Keratinocyte (primary cell): ENCODE measurements at places on chromosomes 16 and 17.
A peak's percentile ranks its signal among the peaks of the same experiment; 100 is the strongest.

- DNase-seq = no peak
- H3K4me1 ChIP-seq = no peaks in the 10 kb centered on the region
- no peaks in the 10 kb centered on the region for H3K27me3 ChIP-seq
- H3K27ac ChIP-seq = no peak overlapping the region
- H3K36me3 ChIP-seq = no peaks in the 10 kb centered on the region
- no peak overlapping the region for H3K4me3 ChIP-seq
Measured at GRCh38 chr17:39794249-39794970, 56.7 kb downstream of the GRB7 start.

GRCh38 chr16:22670044-22670536 lies 143.9 kb upstream of the HS3ST2 start:
- DNase-seq = no peak
- H3K4me3 ChIP-seq = no peak overlapping the region
- H3K4me1 ChIP-seq = no peaks in the 10 kb centered on the region

DNA sequence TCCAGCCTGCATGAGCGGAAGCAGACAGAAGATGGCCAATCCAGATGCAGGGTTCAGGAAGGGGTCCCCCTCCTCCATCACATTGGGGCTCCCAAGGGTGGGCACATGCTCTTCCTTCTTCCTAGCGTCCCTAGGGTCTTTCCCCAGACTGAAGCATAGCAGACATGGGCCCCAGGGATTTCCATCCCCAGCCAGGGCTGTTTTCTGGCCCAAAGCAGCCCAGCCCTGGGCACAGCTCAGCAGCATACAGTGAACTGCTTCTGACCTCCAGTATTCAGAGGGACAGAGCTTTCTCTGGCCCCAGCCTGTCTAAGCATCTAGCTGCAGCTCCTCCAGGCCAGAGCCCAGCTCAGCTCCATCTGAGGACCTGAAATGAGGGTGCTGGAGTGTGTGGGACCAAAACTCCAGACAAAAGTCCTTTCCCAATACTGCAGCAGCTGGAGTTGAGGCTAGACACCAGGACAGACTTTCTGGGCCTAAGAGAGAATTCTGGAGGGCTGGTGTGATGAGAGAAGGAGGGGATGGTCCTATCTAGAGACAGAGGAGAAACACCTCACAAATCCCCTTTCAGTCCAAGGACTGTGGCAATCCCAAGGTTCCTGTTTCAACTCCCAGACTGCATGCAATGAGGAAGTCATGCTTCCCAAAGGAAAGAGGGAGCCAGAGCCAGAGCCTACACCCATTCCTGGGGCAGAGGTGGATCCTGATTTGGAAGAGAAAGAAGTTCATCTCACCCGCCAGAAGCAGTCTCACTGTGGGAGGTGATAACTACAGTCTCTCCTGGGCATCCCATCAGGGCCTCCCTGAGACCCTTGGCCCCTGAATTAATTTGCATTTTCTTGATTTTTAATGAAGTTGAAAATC lies 4.5 kb upstream of the FOXN1 start:
- no peak overlapping the region for H3K27ac ChIP-seq
- H3K4me1 ChIP-seq = peaks cover 18% of the 10 kb centered on the region
- no peak for DNase-seq
- H3K27me3 ChIP-seq = no peaks in the 10 kb centered on the region

GRCh38 chr16:61684541-61684940 lies 351.7 kb downstream of the CDH8 start:
- no peaks in the 10 kb centered on the region for H3K4me1 ChIP-seq
- H3K36me3 ChIP-seq = no peaks in the 10 kb centered on the region

DNA sequence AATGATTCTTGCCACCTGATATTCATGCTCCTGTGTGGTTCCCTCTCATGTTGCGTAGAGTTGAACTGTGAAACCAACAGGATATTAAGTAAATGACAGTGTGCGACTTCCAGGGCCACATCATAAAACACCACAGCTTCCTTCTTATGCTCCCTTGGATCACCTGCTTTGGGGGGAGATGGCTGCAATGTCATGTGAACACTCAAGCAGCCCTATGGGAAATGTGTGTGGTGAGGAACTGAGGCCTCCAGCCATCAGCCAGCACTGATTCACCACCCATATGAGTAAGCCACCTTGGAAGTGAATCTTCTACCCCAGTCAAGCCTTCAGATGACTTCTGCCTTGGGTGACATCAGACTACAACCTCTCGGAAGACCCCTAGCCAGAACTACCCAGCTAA lies 427.5 kb downstream of the UTP18 start:
- no peaks in the 10 kb centered on the region for H3K36me3 ChIP-seq
- H3K4me3 ChIP-seq = no peak overlapping the region
- H3K27me3 ChIP-seq = no peaks in the 10 kb centered on the region
- no peak for DNase-seq

- no peak overlapping the region for H3K27ac ChIP-seq
- peaks cover 3% of the 10 kb centered on the region for H3K36me3 ChIP-seq
- no peaks in the 10 kb centered on the region for H3K4me1 ChIP-seq
- H3K4me3 ChIP-seq = no peak overlapping the region
- DNase-seq = no peak
Measured at GRCh38 chr17:80750263-80750662, 205.6 kb downstream of the RPTOR start.

DNA sequence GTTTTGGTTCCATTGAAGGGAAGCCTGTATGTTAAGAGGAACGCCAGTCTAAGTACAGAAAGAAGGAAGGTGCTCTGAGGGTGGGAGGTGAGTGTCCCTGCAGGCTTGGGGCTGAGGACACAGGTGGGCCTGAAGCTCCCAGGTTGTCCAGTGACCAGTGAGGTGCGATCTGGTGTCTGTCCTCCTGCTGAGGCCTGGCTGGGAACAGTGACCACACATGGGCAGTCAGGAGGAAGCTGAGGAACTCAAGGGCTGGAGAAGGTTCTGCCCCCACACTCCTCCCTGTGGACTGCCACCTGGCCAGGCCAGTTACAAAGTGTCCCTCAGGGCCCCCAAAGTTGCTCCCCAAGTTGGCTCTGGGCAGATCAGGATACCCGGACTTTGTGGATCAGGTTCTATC lies 102.1 kb downstream of the N4BP1 start:
- peaks cover 27% of the 10 kb centered on the region for H3K4me1 ChIP-seq
- H3K36me3 ChIP-seq = no peaks in the 10 kb centered on the region
- no peak overlapping the region for H3K27ac ChIP-seq
- H3K4me3 ChIP-seq = no peak overlapping the region

DNA sequence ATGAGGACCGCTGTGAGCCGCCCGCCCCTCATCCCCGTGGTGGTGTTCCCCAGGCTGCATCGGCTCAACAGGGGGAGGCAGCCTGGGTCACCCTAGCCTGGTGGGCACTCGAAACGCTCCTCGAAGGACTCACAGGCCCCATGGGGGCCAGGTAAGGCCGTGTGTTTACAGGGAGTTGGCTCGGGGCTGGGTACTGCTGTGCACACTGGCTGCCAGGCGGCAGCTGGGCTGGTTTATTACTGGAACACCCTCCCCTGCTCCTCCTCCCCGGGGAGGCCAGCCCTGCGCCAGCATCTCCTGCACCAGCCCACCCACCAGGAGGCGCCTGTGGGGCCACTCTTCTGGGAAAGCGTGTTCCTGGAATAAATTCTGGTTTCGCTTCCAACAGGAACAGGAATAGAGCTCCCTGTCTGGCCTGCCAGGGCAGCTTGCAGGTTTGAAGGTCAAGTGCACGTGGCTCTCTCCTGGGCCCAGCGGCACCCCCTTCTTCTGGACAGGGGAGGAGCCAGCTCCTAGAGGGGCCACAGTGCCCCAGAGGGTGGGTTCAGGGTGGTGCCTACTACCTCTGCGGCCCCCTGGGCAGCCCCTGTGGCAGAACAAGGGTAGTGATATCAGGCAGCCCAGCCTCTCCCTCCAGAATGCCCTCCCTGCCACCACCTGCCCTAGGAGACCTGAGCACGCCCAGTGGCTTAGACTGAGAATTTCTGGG lies 11.3 kb downstream of the MCRIP1 start:
- no peak overlapping the region for H3K4me3 ChIP-seq
- H3K27ac ChIP-seq = peak overlapping the region; percentile 14
- DNase-seq = no peak
- peaks cover 1% of the 10 kb centered on the region for H3K36me3 ChIP-seq

GRCh38 chr17:27657620-27658019 lies 26.6 kb downstream of the LGALS9 start:
- DNase-seq = no peak
- H3K27ac ChIP-seq = no peak overlapping the region
- no peaks in the 10 kb centered on the region for H3K4me1 ChIP-seq
- no peaks in the 10 kb centered on the region for H3K36me3 ChIP-seq
- H3K27me3 ChIP-seq = no peaks in the 10 kb centered on the region

GRCh38 chr17:31062346-31062745 lies 32.4 kb upstream of the NF1 start:
- no peak for DNase-seq
- no peaks in the 10 kb centered on the region for H3K36me3 ChIP-seq
- H3K27ac ChIP-seq = no peak overlapping the region
- H3K4me3 ChIP-seq = no peak overlapping the region

DNA sequence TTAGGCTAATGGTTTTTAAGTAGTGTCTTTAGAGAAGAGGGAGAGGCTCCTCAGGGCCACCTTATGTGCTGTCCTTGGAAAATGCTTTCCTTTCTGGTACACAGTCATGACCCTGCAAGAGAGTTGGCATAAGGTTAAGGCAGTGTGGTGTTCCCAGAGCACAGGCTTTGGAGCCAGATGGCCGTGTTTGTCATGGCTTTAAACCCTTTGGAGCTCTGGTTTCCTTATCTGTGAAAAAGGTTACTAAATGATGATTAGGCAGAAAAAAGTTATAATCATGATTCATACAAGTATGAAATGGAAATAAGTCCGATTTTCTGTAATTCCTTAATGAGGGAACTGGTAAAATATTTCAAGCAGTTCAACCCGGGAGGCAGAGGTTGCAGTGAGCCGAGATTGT lies 13.2 kb downstream of the UTP4 start:
- no peak overlapping the region for H3K27ac ChIP-seq
- peaks cover 32% of the 10 kb centered on the region for H3K36me3 ChIP-seq
- no peak for DNase-seq
- no peaks in the 10 kb centered on the region for H3K4me1 ChIP-seq
- H3K27me3 ChIP-seq = no peaks in the 10 kb centered on the region
